Activated T-helper 2 cell treated with anti-CD3 and anti-CD28 coated beads, Interferon-gamma antibody, Interleukin-2, Interleukin-4, amounts not matched to agents 10 μg/mL and 5 μg/mL and 100 μg/mL, durations not matched to agents 14 hours and 24 hours and 36 hours (primary cell): ENCODE measurements at places on chromosomes 2 and 18. TPM values are rescaled to one million over a fixed set of nuclear protein-coding genes. Genes with fewer than 3 reads are reported as not detected.

The COLEC11 gene
- 0.11 TPM in 1 of 2 replicates, not detected in the other for total RNA-seq

GRCh38 chr2:169599568-169599967 is 15.4 kb downstream of the PPIG start:
- H3K36me3 ChIP-seq, result peaks cover 28% of the 10 kb centered on the region
- DNase-seq, result no peak
- no peak overlapping the region for H3K4me3 ChIP-seq

GRCh38 chr18:25561918-25562317 is 210.0 kb upstream of the ZNF521 start:
- no peaks in the 10 kb centered on the region for H3K27me3 ChIP-seq
- no peak overlapping the region for H3K27ac ChIP-seq
- H3K36me3 ChIP-seq, result no peaks in the 10 kb centered on the region
- no peaks in the 10 kb centered on the region for H3K4me1 ChIP-seq
- DNase-seq, result no peak

DNA sequence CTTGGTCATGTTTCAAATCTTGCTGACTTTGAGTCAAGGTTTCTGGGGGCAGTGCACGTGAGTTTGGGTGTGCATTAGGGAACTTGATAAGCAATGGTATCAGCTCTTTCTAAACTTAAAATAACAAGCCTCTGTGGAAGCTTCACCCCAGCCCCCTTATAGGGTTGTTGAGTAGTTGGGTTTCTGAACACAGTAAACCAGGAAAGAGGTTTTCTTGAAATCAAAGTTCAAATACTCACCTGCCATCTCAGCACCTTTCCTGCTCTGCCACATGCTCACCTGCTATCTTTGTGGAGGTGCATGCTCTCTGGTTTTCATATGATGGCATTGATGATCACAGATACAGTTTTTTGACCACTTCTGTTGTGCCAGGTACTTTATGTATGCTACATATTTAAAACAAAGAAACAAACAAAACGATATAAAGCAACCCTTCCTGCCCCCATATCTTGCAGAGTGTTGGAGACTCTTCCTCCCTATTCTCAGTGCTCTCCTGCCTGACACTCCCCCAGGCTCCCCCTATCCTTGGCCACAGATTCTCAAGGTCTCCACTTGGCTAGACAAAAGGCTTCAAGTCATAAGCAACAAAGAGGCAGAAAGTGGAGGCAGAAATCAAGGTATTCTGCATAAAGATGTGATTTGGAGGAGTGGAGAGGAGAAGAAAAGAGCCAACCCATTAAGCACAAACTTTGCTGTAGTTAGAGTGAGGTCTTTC is 360.6 kb downstream of the CYRIA start:
- no peak overlapping the region for H3K27ac ChIP-seq
- no peak for DNase-seq
- H3K27me3 ChIP-seq, result peaks cover 7% of the 10 kb centered on the region

DNA sequence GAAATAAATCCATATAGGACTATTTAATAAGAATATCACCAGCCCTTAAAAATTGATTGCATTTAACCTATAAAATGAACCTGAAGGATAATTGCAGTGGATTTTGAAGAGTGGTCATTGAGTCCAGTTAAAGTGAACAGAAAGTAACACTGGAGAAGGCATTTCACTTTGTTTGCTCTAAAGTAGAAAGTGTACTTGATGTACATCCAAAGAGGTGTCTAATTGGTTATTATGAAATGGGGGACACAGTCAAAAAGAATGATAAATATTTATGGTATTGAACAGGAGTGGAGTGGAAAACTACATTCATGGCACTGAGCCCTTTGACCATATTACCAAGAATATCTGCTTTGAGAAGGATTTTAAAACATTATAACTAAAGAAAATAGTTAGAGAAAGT is 28.2 kb upstream of the MAP2 start:
- DNase-seq, result no peak
- no peaks in the 10 kb centered on the region for H3K36me3 ChIP-seq
- H3K27ac ChIP-seq, result no peak overlapping the region
- no peak overlapping the region for H3K4me3 ChIP-seq
